ENCODE measurements at places on chromosomes 4 and X.

GRCh38 chrX:154748712-154749339 is 2.1 kb downstream of the GAB3 start:
- DNase-seq = peak; percentile 38

DNA sequence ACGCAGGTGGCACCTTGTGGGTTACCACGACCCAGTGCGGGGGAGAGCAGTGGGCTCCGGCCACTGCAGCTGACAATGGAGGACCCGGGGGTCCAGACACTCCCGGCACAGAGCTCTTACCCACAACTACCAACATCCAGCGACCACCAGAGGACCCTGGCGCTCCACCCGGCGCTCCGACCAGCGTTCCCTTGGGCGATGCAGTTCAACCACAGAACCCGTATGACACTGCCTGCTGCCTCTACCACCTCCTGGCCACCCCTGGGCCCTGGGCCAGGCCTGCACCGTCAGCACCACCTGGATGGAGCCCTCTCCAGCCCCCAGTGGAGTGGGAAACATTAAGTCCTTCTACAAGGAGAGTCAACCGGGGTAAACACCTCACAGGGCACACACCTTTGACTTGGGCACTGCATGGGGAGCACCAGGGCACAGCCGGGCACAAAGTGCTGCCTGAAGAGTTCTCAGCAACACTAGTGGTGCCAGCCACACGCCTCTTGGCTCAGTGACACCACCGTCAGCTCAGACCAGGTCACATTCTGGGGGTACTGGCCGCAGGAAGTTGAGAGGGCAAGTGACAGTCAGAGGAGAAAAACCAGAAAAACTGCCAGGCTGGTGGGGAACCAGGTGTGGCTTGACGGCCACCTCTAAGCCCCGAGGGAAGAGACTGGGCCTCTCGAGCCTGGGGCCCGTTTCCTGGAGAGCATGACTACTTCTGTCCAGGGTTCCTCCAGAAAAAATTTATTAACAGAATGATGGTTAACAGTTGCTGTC is 2.6 kb downstream of the CTBP1 start:
- DNase-seq = no peak

- no peak for DNase-seq
Measured at GRCh38 chrX:153719238-153719637, 4.9 kb downstream of the BCAP31 start.

DNA sequence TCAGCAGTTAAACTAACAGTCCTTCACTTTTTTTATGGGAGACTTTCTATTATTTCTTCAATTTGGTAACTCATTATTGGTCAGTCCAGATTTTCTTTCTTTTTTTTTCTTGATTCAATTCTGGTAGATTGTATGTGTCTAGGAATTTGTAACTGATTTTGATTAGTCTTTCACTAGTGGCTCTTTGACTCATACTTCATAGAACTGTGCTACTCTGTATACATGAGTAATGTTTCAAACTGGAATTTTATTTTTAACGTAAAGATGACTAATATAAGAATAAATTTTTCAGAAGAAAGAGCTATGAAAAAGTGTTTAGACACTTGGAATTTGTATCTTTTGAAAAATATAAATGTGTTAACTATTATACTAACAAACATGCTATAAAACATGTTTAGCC is 813.0 kb downstream of the TRAM1L1 start:
- DNase-seq = no peak

GRCh38 chr4:128286474-128287058 is 1.0 kb downstream of the PGRMC2 start:
- peak; percentile 33 for DNase-seq

DNA sequence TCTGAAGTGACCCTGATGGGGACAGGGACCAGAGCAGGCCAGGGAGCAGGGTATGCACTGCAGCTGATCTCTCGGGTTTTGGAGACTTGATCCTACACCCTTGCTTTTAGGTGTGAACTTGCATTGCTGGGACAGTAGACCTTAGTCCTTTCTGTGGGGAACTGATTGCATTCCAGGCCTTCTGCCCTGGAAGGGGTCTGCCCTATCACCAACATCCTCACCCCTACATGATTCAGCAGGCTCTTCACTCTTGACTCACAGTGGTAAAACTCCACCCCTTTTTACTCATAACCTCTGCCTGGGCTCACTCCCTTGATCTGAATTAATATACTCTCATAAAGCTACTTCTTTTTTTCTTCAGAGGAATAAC is 6.6 kb upstream of the DDX60L start:
- DNase-seq = no peak

All from NCI-H146 (cell line).